Small intestine (tissue), 16 donors: ENCODE measurements at places on chromosomes 13 and 19.

DNA sequence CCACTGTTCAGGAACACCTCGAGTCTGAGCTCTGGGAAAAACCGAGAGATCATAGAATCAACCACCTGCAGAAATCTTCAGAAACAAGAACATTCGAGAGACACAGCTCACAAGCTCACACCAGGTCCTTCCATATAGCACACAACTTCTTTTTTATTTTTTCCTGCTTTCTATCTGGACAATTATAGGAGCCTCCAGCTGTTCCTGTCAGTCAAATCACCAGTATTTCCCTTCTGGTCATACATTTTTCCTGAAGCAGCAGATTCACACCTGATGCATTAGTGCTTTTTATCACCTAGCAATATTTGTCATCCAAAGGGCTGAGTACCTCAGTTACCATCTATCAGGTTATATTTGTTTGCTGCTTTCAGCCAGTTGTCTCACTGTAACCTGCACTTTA is 323.5 kb downstream of the FOXO1 start:
- DNase-seq: no peak

- no peak for DNase-seq
Measured at GRCh38 chr13:49403996-49404702, 39.7 kb downstream of the CAB39L start.

- no peak for DNase-seq
Measured at GRCh38 chr19:10566658-10567410, 1.0 kb upstream of the KRI1 start.

DNA sequence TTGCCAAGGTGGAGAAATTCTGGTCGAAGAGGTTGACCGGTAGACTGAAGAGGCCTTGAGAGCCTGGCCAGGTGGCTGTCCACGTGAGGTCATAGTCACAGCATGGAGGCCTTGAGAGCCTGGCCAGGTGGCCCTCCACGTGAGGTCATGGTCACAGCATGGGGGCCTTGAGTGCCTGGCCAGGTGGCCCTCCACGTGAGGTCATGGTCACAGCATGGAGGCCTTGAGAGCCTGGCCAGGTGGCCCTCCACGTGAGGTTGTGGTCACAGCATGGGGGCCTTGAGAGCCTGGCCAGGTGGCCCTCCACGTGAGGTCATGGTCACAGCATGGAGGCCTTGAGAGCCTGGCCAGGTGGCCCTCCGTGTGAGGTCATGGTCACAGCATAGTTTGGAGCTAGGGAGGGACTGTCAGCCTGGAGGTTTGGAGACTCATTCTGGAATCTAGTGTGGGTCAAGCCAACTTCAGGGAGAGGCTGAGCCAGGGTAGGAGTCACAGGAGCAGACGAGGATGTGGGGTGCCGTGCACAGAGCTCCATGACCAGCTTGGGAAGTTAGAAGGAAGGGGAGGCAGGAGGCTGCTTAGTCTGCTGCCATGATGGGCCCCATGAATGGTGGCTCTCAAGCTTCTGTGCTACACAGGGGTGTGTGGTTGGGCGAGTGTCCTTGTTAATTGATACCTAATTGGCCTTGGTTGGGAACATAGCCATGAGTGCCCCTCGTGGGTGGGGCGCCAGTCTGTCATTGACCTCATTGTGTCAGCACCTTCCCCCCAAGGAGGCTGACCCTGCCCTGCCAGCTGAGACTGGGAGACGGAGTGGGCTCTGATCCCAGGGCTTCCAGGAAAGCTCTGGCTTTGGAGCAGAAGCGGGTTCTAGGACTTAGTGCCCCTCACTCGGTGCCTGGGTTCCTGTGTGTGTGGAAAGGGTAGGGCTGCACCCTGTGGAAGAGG is 4.0 kb downstream of the LENG9 start:
- no peak for DNase-seq

- DNase-seq: no peak
Measured at GRCh38 chr19:11513946-11514345, 8.3 kb upstream of the ZNF653 start.

DNA sequence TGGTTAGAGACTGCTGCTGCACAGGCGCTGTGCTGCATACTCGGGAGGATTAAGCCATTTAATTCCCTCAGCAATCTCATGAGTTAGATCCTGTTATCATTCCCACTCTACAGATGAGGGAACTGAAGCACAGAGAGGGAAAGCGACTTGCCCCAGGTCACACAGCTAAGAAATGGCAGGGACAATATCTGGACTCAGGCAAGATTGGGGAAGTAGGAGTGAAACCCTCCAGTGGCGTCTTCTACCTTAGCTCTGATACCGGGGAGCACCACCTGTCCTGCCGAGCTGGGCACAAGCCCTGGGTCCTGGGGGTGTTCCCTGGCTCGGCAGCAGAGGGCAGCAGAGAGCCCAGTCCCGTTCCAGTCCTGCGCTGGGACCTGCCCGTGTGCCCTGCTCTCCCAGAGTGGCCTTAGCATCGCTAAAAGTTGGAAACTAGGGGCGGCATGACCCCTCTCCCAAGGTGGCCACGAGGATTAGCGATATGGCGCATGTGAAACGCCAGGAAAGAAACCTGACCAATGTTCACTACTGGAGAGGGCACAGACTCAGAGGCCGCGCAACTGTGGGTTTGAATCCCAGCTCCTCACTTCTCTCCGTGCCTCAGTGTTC is 20.5 kb downstream of the CYTH2 start:
- peak; percentile 82 for DNase-seq

GRCh38 chr19:29841559-29842367 is 30.0 kb downstream of the CCNE1 start:
- DNase-seq: peak; percentile 57

- DNase-seq: no peak
Measured at GRCh38 chr19:12996406-12997094, 1.3 kb downstream of the NFIX start.

DNA sequence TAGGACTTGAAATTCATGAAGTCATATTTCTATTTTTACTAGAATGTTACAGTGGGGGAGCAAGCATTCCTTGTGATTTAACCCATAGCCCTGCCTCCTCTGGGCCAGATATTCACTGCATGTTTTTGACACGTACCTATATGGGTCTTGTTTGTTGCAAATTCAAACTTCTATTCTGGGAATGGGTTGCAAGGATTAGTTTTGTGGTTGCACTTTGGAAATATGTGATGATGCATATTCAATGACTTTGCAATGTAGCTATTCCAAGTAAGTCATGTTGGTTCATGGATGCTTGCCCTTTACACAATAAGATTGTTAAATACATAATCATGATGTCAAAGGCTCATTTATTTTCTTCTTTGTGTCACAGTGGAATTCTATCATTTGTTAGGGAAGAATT is 440.8 kb downstream of the TDRD3 start:
- no peak for DNase-seq

DNA sequence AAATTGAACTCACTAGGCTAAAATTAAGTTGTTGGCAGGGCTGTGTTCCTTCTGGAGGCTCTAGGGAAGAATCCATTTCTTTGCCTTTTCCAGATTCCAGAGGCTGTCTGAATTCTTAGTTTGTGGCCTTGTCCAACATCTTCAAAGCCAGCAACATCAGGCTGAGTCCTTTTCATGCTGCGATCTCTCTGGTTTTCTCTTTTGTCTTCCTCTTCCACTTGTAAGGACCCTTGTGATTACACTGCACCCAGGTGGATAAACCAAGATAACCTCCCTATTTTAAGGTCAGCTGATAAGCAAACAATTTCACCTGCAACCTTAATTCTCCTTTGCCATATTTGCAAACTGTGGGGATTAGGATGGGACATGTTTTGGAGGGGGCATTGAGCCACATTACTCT is 11.5 kb downstream of the UTP14C start:
- no peak for DNase-seq

- peak; percentile 41 for DNase-seq
Measured at GRCh38 chr13:110912651-110913051, 2.2 kb downstream of the ANKRD10 start.

- no peak for DNase-seq
Measured at GRCh38 chr13:105952233-105952972, 583.1 kb downstream of the EFNB2 start.

DNA sequence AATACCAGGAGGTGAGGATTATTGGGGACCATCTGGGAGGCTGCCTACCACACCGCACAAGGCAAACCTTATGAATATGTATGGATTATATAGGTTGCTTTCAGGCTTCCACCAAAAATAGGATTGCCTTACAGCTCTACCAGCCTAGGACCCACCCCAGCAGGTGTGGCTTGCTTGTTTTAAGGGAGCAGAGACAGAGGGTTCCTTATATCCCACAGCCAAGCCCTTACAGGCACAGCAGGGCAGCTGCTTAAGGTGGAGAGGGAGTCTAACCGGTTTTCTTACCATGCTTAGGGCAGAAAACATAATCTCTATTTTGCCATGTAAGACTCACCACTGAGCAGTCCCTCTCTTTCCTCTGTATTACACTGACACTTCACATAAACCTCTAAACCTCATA is 16.1 kb upstream of the TTYH1 start:
- DNase-seq: no peak

DNA sequence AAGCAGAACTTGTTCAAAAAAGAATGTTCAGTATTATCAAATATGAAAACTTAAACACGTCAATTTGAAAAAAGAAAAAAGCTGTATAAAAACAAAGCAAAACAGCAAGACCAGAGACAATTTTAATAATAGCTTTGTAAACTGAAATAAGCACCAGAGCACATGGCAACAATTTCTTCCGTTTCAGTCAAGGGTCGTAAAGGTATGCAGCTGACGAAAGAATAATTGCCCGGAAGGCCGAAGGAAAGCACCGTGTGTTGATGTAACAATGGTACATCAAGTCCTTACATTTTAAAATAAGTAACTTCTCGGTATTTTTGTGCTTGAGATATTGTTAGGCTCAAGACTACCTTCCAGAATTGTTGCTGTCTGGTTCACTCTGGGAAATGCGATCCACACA is 1.7 kb downstream of the PROSER1 start:
- DNase-seq: peak; percentile 66

DNA sequence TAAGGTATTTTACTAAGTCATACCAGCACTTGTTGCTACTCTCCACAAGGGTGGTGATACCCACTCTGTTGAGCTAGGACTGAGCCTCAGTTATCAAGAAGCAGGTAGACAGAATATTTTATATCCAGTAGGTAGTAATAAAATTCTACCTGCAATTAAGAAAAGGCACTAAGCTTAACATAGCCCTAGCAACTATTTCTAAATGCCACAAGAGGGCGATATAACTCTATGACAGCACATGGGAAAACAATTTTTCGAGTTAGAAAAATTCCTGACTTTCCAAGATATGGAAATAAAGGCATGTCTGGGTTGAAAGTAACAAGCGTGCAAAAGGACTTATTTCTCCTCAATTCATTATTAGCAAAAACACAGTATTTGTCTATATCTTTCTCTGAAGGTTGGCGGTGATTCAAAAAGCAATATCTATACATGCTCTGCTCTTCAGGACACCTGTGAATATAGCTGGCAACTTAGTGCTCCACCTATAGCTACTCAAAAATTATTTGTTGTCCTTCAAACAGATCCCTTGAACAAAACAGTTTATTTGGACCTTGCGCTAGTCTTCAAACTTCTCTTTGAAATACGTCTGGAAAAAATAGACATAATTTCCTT is 14.7 kb downstream of the CCDC169 start:
- peak; percentile 41 for DNase-seq

DNA sequence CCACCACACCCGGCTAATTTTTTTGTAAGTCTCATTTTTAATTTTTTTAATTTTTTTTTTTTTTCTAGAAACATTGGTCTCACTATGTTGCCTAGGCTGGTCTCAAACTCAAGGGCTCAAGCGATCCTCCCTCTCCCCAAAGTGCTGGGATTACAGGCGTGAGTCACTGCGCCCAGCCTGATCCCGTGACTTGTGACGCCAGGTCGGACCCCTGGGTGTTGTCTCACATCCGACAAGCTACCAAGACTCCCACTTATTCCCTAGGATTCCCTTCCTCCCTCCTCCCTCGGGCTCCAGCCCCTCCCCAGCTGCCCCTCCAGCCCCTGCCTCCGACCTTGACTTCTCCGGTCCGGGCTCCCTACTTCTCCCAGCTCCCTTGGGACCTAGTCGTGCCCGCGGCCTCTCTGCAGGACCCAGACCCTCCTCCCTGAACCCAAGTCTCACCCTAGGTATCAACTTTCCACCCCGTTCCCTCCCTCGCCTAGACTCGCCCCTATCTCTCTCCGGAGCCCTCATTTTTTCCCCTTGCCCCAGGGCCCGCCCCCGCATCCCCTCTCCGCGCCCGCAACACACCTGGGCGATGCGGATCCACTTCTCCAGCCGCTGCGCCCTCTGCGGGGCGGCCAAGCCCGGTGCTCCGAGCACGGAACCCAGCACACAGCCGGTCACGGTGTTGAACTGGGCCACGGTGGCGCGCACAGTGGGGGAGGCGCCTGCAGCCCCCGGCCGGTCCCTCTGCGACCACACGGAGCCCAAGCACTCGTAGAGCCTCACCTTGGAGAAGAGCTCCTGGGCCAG is 13.1 kb downstream of the RGL3 start:
- DNase-seq: no peak

DNA sequence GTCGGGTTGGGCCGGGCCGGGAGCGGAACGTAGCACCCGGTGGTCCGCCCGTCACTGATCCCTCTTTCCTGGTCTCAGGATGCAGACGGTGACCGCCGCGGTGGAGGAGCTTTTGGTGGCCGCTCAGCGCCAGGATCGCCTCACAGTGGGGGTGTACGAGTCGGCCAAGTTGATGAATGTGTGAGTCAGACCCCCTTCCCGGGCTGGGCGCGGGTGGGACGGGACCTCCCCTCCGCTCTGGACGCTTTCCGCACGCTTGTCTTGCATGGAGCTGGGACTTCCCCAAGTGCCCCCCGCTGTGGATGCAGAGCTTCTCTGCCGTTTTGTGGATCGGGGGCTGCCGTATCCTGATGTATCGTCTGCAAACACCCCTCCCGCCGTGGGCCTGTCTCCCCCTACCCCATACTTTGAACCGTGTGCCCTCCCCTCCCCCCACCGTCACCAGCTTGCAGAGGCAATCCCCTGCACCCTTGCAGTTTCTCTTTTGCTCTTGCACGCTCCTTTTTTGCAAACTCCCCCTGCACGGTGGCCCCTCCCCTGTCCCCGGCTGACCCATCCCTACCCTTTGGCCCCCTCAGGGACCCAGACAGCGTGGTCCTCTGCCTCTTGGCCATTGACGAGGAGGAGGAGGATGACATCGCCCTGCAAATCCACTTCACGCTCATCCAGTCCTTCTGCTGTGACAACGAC is 669 bp downstream of the GADD45B start:
- DNase-seq: peak; percentile 41

DNA sequence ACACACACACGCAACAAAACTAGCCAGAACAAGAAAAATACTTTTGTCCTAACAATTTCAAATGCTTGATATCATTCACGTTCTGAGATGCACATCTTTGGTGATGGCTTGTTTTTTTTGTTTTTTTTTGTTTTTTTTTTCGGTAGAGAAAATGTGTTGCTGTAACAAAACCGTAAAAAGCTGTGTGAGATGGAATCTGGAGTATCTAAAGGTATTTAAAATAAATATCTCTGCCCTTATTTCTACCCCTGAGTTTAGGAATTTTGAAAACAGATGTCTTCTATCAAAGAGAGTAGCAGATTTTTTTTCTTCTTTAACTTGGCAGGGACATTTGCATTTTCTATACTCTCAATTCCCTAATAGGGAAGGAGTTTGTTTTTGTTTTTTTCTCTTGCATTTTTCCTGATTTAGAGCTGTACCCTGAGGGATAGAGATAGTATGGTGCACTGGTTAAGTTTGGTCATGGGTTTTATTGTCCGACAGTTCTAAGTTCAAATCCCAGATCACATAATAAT is 446.6 kb downstream of the KLF5 start:
- DNase-seq: no peak
